ENCODE measurements at places on chromosomes 3 and 15.

- DNase-seq: no peak
Measured at GRCh38 chr3:195873971-195874370, 34.4 kb downstream of the TNK2 start.

DNA sequence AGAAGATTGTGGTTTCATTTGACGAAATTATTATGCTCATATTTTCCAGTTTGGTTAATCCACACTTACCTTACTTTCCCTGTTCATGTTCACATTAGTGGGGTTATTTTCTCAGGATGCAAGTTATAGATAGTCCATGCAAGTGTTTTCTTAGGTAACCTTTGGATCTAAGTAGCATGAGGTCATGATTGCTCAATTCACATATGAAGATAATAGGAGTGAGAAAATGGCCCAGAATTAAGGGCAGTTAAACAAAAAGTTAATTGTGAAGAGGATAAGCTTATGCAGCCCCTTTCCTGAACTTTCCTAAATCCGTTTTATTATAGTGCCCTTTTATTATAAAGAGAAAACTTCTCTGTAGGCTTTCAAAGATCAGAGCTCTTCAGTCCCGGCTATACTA, 83.4 kb downstream of the CD200R1L start:
- no peak for DNase-seq

GRCh38 chr15:92819278-92820235, 80.6 kb upstream of the CHD2 start:
- DNase-seq: no peak

DNA sequence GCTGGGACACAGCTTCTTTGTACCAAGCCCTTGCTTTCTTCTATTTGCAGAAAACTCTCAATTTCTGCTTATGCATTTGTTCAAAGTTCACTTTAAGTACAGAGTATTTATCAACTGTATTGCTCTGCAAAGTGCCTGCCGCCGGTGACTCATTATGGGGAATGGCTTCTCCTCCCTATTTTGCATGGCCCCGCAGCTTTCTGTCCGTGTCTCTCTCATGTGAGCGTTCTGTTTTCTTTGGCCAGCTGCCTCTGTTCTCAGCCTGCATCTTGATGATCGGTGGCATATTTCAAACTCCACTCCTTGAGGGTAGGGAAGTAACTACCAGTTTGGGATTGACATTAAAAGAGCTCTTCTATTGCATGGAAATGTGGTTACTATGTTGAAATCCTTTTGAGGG, 28.6 kb upstream of the ST8SIA2 start:
- DNase-seq: no peak

GRCh38 chr3:4936982-4937614, 42.1 kb upstream of the BHLHE40 start:
- no peak for DNase-seq

- DNase-seq: no peak
Measured at GRCh38 chr15:74933573-74933972, 4.3 kb downstream of the COX5A start.

DNA sequence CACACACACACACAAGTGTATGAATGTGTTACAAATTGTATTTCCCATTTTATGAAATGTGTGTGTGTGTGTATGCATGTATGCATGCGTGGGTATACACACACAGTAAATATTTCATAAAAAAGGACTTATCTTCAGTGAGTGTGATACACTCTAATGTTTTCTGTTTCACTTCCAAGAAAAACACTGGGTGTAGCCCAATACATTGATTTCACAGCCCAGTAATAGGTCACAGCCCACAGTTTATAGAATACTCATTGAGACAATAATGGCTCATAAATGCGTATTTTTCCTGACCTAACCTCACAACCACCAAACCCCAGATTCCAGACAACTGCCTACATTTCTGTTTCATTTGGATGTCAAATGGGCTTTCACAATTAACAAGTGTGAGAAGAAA, 619.5 kb downstream of the MAGI1 start:
- no peak for DNase-seq

- no peak for DNase-seq
Measured at GRCh38 chr3:17044855-17045254, 160.1 kb downstream of the PLCL2 start.

DNA sequence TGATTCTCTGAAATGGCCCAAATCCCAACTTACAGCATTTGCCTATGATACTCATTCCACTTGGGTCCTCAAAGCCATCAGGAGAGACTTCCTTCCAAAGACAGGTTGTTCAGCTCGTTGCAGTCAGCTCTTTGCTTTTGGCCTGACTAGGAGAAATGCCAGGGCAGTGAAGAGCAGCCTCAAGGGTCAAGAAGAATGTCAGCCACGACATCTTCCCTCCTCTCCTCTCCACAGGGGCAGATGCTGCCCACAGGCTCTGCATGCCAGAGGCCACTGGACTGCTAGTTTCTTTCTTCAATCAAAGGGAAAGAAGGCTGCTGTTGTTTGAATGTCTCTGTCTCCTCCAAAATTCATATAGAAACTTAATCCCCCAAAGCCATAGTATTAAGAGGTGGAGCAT, 201.7 kb upstream of the PFN2 start:
- no peak for DNase-seq

DNA sequence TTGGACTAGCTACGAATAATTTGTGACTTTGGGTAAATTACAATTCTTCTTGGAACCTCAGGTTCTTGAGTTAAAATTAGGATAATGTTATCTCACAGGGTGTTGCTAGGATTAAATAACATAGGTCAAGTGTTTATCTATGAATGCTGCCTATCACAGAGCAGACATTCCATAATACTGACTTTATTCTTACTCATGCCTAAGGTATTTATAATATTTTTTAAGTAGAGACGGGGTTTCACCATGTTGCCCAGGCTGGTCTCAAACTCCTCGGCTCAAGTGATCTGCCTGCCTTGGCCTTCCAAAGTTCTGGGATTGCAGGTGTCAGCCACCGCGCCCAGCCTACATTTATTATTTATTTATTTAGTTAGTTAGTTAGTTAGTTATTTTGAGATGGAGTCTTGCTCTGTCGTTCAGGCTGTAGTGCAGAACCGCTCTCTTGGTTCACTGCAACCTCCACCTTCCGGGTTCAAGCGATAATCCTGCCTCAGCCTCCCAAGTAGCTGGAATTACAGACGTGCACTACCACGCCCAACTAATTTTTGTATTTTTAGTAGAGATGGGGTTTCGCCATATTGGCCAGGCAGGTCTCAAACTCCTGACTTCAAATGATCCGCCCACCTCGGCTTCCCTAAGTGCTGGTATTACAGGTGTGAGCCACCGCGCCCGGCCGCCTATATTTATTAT, 741 bp upstream of the ZNF106 start:
- DNase-seq: no peak

DNA sequence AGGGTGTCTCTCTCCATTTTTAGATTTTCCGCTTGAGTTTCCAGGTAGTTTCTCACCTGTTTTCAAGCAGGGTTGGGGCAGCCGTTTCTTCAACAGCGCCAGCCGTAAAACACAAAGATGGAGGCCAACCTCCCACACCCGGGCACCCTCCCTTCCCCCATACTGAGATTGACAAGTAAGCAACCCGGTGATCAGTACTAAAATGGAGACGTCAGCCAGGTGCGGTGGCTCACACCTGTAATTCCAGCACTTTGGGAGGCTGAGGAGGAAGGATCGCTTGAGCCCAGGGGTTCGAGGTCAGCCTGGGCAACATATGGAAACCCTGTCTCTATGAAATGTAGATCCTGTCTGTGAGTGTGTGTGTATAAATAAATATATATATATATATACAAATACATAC, 903 bp upstream of the ZSCAN2 start:
- DNase-seq: no peak

DNA sequence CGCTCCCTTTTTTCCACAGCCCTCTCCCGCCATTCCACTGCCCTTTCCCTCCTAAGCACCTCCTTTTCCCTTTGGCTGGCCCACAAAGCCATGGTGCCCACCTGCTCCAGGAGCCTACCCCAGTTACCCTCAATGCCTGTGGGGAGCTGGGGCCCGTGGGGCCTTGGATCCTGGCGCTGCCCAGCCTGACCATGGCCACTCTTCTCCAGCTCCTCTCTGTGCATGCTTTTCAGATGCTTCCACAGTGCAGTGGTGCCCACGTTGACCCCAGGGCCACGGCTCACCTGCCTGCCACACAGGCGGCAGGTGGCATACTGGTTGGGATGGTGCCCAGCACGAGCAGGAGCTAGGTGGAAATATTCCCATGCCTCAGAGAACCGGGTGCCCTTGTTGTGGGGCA, 1.5 kb downstream of the ZBED2 start:
- DNase-seq: no peak

DNA sequence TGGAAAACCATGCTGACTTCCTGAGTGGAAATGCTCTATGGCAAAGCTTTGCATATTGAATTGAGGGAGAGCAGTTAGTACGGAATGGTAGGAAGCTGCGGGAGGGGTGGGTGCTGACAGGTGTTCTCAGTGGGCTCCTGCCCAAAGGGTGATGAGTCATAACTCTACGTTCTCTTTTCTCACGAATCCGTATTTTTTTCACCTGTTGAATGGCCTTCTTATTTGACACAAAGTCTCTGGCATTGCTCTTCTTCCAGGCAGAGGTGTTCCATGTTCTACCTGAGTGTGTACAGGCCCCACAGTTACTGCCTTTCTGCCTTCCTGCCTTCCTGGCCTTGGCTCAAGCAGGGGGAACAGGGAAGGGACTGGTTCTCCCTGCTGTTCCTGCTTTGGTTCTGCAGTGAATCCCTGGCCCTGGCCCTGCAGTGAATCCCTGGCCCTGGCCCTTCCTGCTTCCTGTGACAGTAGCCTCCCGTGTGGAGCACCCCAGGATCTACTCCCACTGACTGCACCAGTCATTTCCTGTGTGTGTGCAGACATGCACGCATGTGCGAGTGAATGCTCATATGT, 31.9 kb downstream of the TRAK1 start:
- no peak for DNase-seq

DNA sequence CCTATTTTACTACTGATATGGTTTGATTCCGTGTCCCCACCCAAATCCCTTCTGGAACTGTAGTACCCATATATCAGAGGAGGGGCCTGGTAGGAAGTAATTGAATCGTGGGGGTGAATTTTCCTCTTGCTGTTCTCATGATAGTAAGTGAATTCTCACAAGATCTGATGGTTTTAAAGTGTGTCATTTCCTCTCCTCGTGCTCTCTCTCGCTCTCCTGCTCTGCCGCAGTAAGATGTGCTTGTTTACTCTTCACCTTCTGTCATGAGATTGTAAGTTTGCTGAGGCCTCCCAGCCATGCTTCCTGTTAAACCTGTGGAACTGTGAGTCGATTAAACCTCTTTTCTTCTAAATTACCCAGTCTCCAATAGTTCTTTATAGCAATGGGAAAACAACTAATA, 81.2 kb upstream of the ZBTB20 start:
- DNase-seq: no peak

DNA sequence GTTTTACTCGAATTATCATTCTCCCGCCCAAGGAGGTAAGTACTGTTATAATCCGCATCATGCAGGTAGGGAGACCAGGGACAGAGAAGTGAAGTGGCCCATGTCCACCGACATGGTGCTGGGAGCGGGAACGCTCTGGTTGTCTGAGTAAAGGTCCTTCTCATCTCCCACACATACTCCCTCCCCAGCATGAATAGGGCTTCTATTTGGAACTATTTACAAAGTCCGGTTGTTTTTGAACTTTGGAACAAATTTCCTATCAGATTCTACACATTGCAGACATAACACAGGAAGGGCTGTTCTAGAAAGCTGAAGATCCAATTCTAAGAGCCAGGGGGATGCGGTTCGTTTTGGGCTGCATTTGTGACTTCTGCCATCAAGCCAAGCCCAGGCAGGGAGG, 94.8 kb upstream of the TLE3 start:
- DNase-seq: no peak

- no peak for DNase-seq
Measured at GRCh38 chr3:157319672-157320071, 117.0 kb upstream of the PTX3 start.

GRCh38 chr15:31080591-31081014, 20.9 kb downstream of the TRPM1 start:
- peak; percentile 15 for DNase-seq

Measured in stimulated activated CD4-positive, alpha-beta T cell treated with anti-CD3 and anti-CD28 coated beads, Interleukin-1b, Interleukin-23, amount 100 ng/mL, for 24 hours (primary cell).